ENCODE measurements at places on chromosomes 13 and 19.
A peak's percentile ranks its signal among the peaks of the same experiment; 100 is the strongest.

DNA sequence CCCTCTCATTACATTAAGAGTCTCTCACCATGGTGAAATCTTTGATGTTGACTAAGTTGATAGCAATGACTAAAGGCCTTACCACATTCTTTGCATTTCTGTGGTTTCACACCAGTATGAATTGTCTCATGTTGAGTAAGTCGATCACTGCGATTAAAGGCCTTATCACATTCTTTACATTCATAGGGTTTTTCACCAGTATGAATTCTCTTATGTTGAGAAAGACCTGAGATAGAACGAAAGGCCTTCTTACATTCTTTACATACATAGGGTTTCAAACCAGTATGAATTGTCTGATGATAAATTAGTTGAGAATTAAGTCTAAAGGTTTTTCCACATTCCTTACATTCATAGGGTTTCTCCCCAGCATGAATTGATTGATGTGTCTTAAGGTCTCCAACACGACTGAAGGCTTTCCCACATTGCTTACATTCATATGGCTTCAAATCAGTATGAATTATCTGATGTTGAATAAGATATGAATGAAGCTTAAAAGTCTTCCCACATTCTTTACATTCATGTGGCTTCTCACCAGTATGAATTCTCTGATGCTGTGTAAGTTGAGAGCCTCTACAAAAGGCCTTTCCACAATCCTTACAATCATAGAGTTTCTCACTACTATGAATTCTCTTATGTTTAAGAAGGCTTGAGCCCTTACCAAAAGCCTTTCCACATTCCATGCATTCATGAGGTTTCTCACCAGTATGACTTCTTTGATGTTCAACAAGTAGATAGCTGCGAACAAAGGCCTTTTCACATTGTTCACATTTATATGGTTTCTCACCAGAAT lies 45.6 kb downstream of the ZNF283 start:
- DNase-seq = peak; percentile 77

- DNase-seq = no peak
Measured at GRCh38 chr19:13063461-13064091, 39.1 kb downstream of the LYL1 start.

GRCh38 chr19:54453921-54454780 lies 5.2 kb downstream of the LENG8 start:
- no peak for DNase-seq

DNA sequence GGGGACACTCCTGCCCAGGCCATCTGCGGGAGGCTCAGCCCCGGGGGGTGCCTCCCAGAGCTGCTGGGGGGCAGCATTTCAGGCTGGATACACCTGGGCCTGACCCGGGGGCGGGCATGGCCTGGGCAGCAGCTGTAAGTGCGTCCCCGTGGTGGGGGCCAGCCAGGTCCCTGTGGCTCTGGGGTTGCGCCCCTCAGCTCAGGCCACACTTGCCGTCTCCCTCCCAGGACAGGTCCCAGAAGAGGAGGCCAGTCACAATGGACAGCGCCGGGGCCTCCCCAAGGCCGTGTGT lies 11.6 kb downstream of the CBARP start:
- no peak for DNase-seq

- DNase-seq = no peak
Measured at GRCh38 chr13:67049744-67050143, 180.4 kb downstream of the PCDH9 start.

DNA sequence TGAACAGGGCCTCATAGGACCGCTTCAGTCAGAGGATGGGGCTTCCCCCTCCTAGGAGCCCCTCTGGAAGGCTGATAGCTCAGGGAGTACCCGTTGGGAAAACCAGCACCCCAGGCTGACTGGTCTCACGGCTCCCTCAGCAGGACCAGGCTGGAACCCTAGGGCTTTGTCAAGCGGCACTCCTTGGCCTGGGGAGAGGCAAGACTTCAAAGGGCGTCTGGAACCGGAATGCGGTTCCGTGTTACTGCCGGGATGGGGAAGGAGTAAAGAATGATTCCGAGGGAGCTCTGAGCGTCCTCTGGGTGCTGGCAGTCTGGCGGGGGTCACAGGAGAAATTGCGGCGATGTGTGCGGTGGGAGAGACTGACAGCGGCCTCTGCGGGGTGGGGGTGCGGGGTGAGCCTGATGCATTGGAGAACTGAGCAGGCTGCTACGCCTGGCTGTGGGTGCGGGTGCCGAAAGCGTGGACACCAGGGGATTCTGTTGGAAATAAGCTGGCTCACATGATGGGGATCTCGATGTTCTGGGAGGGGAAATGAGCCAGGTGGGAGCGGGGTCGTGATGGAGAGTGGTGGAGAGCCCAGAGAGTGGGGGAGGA lies 1.9 kb downstream of the COX6B2 start:
- DNase-seq = no peak

- DNase-seq = peak; percentile 6
Measured at GRCh38 chr13:83065108-83065507, 817.2 kb downstream of the SLITRK1 start.

DNA sequence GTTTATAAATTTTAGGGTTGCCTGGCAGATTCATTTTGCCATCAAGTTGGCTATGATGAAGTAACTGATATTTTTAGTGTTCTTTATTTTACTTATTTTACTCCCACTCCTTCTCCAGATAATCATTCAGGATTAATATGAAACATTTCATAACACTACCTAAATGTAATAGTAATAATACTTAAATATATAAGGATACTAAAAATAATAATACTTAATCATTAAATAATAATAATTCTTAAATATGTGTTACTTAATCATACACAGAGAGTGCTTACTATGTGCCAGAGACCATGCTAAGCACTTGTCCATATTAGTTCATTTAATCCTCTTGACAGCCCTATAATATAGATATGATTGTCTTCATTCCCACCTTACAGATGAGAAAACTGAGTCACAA lies 23.0 kb upstream of the OXGR1 start:
- DNase-seq = no peak

- no peak for DNase-seq
Measured at GRCh38 chr13:81319351-81319750, 978.4 kb upstream of the SPRY2 start.

DNA sequence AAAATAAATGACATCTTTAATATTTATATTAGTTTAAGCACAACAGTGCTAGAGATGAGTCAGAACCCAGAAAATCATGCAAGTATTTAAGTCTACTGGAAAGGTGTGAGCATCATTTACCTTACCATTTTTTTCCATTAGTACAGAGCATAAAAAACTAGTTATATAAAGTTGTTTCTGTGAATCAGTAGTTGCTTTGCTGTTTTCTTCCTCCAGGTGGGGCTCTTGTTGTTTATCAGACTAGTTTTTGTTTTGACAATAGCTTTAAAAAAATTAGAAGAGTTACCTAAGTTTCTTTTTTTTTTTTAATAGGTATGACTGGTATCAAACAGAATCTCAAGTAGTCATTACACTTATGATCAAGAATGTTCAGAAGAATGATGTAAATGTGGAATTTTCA lies 12.7 kb downstream of the SUGT1 start:
- DNase-seq = no peak

DNA sequence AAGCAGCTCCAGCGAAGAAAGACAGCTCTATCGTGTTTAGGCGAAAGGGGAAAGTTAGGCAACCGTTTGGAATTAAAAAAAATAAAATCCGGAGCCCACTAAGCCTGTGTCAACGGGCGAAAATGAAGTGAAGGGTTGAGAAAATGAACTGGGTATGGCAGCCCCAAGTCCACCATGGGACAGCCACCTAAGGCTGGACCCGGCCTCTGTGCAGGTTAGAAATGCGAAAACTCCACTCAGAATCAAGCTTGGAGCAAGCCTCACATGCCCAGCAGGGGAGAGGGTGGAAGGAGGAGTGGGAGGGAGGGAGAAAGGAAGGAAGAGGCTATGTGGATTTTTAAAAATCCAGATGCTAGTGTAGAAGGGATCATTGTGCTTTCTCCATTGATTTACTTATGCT lies 101.2 kb downstream of the IRS2 start:
- no peak for DNase-seq

DNA sequence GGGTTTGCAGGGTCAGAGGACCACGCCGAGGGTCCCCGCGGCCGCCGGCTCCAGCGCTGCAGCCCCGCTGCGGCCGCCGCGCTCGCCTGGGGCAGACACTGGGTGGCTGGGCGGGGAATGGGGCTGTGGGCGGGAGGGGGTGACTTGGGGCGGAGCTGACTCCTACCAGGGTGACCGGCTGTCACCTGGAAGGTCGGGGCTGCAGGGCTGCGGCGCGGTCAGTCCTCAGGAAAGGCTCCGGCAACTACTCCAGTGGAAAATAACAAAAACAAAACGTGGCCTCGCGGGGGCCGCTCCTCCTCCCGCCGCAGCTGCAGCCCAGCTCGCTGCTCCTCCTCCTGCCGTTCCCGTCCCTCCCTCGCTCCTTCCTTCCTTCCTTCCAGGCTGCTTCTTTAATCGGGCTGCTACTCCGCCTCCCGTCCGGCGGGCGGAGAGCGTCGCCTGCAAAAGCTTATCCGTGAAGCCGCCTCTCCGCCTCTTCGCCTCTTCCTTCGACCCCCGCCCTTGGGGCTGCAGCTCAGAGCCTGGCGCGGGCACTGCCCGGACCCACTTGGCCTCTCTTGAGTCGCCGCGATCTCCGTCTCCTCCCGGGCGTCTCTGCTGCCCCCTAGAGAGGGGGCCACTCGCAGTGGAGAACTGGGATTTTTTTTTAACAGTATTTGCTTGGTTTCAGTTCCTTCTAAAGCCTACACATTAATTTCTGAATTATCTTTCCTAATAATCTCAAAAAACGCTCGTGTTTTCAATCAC lies at the start of gene TBC1D4:
Gene TBC1D4, minus strand, starts transcription at position 100 of the 750 bp plus-strand sequence. CDS start 402 bp downstream, outside the sequence.
- DNase-seq = peak; percentile 87

DNA sequence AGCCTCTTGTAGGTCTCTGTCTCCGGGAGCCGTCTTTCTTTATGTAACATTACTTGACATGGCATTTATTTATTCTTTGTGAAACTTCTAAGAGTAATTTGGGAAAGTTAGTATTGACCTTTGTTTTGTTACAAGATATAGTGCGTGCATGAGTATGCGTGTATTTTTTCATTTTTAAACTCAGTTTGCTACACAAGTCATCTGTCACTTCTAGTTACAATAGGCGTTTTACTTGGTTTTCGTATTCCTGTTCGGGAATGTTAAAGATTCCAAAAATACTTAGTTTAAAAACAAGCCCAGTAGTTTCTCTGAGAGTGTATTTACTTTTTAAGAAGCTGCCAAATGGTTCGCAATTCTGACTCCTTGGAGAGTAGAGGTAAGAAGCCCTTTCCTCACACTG lies 3.2 kb downstream of the PDS5B start:
- DNase-seq = no peak

DNA sequence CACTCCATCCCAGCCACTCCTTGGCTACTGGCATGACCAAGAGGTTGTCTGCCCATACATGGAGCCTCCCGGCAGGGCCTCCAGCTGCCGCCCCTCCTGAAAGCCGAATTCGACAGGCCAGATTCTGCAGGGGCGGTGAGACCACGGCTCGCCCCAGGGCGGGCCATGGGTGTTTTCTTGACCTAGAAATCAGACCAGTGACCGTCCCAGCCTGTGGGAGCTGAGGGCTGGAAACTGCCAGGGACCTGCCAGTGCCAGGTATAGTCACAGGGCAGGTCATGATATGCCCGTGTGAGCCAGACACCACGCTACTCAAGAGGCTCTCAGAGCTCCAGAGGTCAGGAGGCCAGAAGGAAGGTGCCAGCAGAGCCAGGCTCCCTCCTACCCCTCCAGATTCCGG lies 16.8 kb downstream of the DAPK3 start:
- DNase-seq = no peak

GRCh38 chr19:18421371-18421959 lies 2.3 kb downstream of the SSBP4 start:
- no peak for DNase-seq

DNA sequence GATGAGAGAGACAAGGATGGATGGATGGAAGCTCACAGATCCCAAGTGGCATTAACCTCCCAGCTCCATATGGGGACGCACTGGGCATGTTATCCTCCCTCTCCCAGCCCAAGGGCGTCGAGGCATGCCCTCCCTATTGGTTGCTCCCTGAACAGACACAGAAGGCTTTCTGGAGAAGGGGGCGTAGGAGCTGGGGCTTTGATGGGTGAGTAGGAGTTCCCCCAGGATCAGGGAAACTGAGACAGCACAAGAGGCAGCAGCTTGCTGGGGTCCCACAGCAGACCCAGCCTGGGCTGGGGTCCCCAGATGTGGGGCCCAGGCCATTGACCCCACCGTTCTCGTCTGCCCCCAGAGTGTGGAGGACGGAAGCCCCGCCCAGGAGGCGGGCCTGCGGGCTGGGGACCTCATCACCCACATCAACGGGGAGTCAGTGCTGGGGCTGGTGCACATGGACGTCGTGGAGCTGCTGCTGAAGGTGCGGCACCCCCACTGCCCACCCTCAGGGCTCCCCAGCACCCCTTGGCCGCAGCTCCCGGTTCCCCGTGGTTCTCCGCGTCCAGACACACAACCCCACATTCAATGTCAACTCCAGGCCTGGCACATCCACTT lies 7.5 kb upstream of the PIK3R2 start:
- DNase-seq = no peak

- no peak for DNase-seq
Measured at GRCh38 chr19:55300886-55301458, 17.2 kb downstream of the BRSK1 start.

GRCh38 chr13:41139296-41139966 lies 6.8 kb upstream of the KBTBD6 start:
- no peak for DNase-seq

DNA sequence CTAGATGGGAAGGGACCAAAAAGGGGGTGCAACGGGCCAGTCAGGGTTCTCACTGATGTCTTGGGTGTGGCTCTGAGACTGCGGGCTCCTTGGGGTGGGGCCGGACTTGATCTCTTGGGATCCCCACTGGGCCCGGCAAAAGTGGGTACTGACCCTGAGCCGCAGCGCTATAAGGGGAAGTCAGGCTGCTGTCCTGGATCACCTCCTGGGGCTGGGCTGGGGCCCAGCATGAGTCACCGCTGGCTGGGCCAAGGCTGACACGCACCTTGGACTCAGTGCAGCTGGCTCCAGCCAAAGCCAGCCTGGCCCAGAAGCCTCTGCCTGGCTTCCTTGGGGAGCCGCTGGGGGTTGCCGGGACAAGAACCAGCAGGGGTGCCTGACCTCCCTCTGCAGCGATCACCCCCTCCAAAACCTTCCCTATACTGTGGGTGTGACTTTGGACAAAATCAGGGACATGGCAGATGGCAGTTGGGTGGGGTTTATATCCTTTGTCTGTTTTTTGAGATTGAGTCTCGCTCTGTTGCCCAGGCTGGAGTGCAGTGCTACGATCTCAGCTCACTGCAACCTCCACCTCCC lies 617 bp upstream of the IQCN start:
- DNase-seq = peak; percentile 65
